ENCODE measurements at places on chromosomes 3 and 15. TPM values are rescaled to one million over a fixed set of nuclear protein-coding genes. Genes with fewer than 3 reads are reported as not detected.

- no peaks in the 10 kb centered on the region for H3K4me1 ChIP-seq
- DNase-seq, result no peak
- H3K27ac ChIP-seq, result no peak overlapping the region
- H3K4me3 ChIP-seq, result no peak overlapping the region
- no peaks in the 10 kb centered on the region for H3K27me3 ChIP-seq
Measured at GRCh38 chr15:36232491-36232890, 346.9 kb upstream of the CDIN1 start.

- H3K36me3 ChIP-seq, result no peaks in the 10 kb centered on the region
- H3K27me3 ChIP-seq, result no peaks in the 10 kb centered on the region
- H3K4me3 ChIP-seq, result no peak overlapping the region
- H3K27ac ChIP-seq, result no peak overlapping the region
- H3K4me1 ChIP-seq, result no peaks in the 10 kb centered on the region
- DNase-seq, result no peak
Measured at GRCh38 chr15:90345857-90346256, 6.2 kb upstream of the ZNF774 start.

- no peak overlapping the region for H3K27ac ChIP-seq
- H3K4me3 ChIP-seq, result no peak overlapping the region
- no peaks in the 10 kb centered on the region for H3K4me1 ChIP-seq
Measured at GRCh38 chr3:53353202-53353601, 5.9 kb upstream of the DCP1A start.

DNA sequence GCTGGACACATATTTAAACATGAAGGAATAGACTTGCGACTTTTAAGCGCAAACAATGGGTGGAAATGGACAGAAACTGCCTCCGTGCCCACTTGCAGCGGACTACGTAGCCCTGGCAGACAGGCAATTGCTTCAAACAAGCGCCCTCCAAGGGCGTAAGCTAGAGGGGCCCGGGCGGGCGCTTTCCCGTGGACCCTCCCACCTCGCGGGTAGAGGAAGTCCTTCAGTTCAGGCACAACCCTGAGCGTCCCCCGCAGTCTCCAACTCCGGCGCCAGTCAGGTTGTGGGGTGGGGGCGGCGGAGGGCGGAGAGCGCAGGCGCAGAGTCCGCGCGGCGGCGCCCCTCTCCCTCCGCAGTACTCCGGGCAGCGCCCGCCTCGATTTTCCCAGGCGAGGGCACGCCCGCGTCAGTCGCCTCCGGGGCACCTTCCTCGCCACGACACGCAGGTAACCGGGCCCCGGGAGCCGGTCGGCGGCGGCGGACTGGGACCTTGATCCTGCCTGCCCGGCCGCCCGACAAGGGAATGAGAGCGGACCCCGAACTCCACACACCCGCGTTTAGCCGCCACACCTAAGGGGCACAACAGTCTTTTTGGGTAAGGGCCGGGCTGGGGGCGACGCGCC is at the start of gene SLC35G2:
Gene SLC35G2, plus strand, starts transcription at position 358 of the 623 bp plus-strand sequence. CDS start 35,335 bp downstream, outside the sequence.
- H3K4me1 ChIP-seq, result peaks cover 6% of the 10 kb centered on the region
- H3K36me3 ChIP-seq, result no peaks in the 10 kb centered on the region
- no peaks in the 10 kb centered on the region for H3K27me3 ChIP-seq
- H3K4me3 ChIP-seq, result peak within 1 kb of the TSS; percentile 86
- DNase-seq, result peak; percentile 54

GRCh38 chr3:8885536-8886316 is 77.5 kb downstream of the RAD18 start:
- DNase-seq, result no peak
- no peak overlapping the region for H3K4me3 ChIP-seq
- no peaks in the 10 kb centered on the region for H3K36me3 ChIP-seq

GRCh38 chr3:151724576-151725562 is 8.9 kb upstream of the AADACL2 start:
- no peak overlapping the region for H3K27ac ChIP-seq
- no peak for DNase-seq
- H3K36me3 ChIP-seq, result no peaks in the 10 kb centered on the region

- no peaks in the 10 kb centered on the region for H3K4me1 ChIP-seq
- DNase-seq, result no peak
- H3K4me3 ChIP-seq, result no peak overlapping the region
- H3K27me3 ChIP-seq, result no peaks in the 10 kb centered on the region
- H3K27ac ChIP-seq, result no peak overlapping the region
Measured at GRCh38 chr3:177283983-177284382, 86.7 kb upstream of the TBL1XR1 start.

- no peak overlapping the region for H3K27ac ChIP-seq
- H3K36me3 ChIP-seq, result no peaks in the 10 kb centered on the region
- H3K4me3 ChIP-seq, result no peak overlapping the region
- no peak for DNase-seq
- H3K4me1 ChIP-seq, result peaks cover 6% of the 10 kb centered on the region
Measured at GRCh38 chr3:177300842-177301241, 103.6 kb upstream of the TBL1XR1 start.

GRCh38 chr15:93980261-93980911 is 251.0 kb upstream of the MCTP2 start:
- H3K36me3 ChIP-seq, result peaks cover 3% of the 10 kb centered on the region
- no peak overlapping the region for H3K4me3 ChIP-seq
- DNase-seq, result no peak

- no peak overlapping the region for H3K27ac ChIP-seq
- H3K4me1 ChIP-seq, result no peaks in the 10 kb centered on the region
- H3K36me3 ChIP-seq, result no peaks in the 10 kb centered on the region
- H3K27me3 ChIP-seq, result no peaks in the 10 kb centered on the region
- no peak for DNase-seq
Measured at GRCh38 chr3:186502138-186502948, 41.8 kb downstream of the CRYGS start.

DNA sequence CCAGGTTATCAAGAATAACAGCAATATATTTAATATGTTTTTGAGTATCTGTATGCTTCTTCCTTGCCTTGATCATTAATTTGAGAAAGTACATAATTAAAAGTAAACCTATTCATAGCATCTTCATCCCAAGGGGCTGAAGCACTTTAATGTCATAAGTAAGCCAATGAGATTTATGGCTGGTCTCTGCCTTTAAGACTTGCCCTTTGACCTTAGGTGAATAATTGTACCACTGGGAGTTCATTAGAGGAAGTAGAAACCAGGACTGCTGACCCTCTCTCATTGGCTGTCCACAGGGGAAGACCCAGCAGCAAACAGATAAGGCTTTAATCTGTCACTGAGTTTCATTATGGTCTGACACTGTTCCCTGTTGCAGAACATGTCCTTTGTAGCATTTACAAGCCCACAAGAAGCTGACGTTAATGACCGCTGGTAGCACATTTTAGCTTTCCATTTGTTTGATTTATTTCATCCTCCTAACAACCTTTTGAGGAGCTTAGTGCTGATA is 16.3 kb upstream of the ERC2 start:
- no peak for DNase-seq
- H3K4me3 ChIP-seq, result no peak overlapping the region
- H3K27ac ChIP-seq, result no peak overlapping the region
- no peaks in the 10 kb centered on the region for H3K36me3 ChIP-seq
- H3K4me1 ChIP-seq, result no peaks in the 10 kb centered on the region
- H3K27me3 ChIP-seq, result peaks cover 5% of the 10 kb centered on the region

- H3K27me3 ChIP-seq, result peaks cover 8% of the 10 kb centered on the region
- peaks cover 2% of the 10 kb centered on the region for H3K4me1 ChIP-seq
- no peaks in the 10 kb centered on the region for H3K36me3 ChIP-seq
Measured at GRCh38 chr3:57158813-57159738, 6.1 kb downstream of the IL17RD start.

DNA sequence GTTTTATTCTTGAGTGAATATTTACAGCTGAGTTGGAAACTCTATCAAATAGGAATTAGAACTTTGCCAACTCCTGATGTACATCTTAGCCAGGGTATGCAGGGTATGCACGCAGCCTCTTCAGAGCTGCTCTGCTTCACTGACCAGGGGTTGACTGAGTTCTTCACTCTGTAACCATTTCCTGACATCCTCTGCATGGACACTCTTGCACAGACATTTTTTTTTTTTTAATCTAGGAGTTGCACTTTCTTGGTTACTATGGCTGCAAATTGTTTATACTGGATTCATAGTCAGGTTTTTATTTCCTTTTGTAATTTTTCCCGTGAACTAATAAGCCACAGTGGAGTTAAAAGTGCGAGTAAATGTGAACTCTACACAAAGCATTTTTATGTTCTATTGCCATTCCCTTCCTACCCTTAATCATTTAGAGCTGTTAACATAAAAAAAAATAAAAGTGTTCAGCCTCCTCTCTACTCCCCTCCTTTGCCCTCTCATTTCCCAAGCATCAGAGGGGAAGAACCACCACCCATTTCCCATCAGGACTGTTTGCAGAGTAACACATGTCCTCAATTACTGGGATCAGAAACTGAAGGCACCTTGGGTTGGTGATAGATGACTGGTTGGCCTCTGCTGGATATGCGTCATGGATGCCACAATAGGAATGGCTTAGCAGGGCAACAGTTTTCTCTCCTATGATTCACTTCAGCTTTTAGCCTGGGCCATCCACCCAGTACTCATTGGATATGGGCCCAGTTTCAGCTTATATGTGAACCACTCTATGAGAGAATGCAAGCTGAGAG is 54.0 kb downstream of the DUT start:
- H3K4me3 ChIP-seq, result no peak overlapping the region
- DNase-seq, result no peak
- no peaks in the 10 kb centered on the region for H3K4me1 ChIP-seq
- no peaks in the 10 kb centered on the region for H3K36me3 ChIP-seq

NGRN gene
- total RNA-seq, result 219 TPM

STAB1 gene
- 47.5 TPM for total RNA-seq

CGNL1 gene
- 0.77 TPM for total RNA-seq

SOX2 gene
- not detected for total RNA-seq
